ENCODE measurements at places on chromosomes 1 and 21.

DNA sequence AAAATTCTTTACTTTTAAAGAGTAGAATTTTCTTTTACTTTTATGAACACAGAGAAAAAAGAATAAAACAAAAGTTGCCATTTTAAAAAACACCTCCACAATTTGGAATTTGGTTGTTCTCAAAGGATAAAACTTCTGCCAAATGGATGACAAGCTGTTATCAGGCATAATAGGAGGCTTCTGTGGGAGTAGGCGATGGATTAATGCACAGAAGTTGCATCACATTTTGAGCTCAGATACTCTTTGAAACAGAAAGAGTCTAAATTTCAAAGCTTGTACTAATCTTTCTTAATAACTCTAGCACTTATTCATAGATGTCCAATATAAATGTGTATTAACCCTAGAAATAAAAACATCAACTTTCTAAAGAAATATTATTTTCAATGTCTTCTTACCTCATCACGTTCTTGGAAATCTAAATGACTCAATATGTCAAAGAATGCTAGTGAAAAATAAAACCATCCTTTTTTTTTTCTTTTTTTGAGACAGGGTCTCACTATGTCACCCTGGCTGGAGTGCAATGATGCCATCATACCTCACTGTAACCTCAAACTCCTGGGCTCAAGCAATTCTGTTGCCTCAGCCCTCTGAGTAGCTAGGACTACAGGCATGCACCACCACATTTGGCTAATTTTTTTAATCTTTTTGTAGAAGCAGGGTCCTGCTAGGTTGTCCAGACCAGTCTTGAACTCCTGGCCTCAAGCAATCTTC lies 112.8 kb upstream of the USP25 start:
- no peak for DNase-seq

- no peak for DNase-seq
Observed at GRCh38 chr1:48619539-48619938, 147.5 kb upstream of the SPATA6 start.

- DNase-seq = no peak
Observed at GRCh38 chr1:196609370-196609737, 1.1 kb upstream of the KCNT2 start.

DNA sequence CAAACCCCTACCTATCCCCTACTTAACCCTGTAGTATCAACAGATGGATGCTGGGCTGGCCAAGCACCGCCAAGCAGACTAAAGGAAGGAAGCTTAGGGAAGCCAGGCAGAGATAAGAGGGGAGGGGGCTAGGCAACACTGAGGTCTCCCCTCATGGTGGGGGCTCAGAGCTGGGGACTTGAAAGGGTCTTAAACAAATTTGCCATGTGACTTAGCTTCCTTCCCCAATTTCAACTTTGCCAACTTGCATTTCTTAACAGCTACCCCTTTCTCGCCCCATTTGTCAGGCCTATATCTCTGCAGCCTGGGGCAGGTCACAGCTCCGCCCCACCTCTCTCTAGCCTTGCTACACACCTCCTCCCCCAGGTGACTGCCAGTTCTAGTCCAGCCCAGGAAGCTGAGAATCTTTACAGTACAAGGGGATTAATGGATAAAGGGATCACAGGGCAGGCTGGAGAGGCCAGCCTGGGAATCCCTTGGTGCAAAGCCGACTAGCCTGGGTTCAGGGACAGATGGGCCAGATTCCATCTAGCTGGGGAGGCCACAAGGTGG lies 3.4 kb downstream of the KIF21B start:
- DNase-seq = peak; percentile 73

GRCh38 chr1:163866564-163866963 lies 544.8 kb downstream of the NUF2 start:
- no peak for DNase-seq

DNA sequence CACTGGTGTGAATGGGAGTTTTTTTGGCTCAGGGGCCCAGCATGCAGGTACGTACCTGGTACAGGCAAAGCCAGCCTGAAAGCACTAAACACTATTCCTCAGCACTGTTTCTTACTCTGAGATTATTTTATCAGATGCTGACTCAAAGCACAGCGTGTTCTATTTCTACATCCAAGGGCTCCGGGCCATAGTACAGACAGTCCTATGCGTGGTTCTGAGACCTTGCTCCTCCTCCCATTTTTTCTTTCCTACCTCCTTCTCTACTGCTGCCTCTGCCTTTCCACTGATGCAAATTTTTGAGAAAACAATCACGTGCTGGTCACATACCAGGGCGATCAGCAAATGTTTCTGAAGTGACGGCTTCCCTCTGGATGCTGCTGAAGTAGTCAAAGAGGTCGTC lies 36.3 kb downstream of the PDPN start:
- DNase-seq = no peak
